HCT116 (cell line): ENCODE measurements at places on chromosomes 12 and 14. TPM values are rescaled to one million over a fixed set of nuclear protein-coding genes. Genes with fewer than 3 reads are reported as not detected.

Gene TCL1B
- total RNA-seq: not detected

Gene BMP4
- 145 TPM for total RNA-seq

DNA sequence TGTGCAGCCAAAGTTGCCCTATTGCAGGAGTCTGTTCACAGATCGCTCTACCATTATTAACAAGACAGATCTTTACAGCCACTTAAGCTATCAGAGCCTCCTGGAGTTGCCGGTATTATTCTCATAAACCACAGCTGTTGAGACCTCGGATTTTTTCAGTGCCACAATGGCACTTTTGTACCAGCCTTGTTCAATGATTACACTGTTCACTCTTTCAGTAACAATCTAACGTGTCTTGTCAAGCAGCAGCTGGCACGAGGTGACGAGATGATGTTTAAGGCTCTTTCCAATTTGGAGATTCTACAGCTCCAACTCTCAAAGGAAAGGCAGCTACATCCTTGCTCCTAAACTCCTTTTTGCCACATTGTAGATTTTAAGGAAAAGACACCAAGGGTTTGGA is 30.7 kb downstream of the LRIG3 start:
- H3K4me1 ChIP-seq: no peaks in the 10 kb centered on the region
- H3K27ac ChIP-seq: no peak overlapping the region
- no peak overlapping the region for H3K4me3 ChIP-seq
- H3K27me3 ChIP-seq: no peaks in the 10 kb centered on the region

Gene ENO2
- total RNA-seq: 117 TPM

GRCh38 chr12:55330446-55330845 is at the start of gene OR6C3:
Gene OR6C3, plus strand, starts transcription at chr12:55330746. Its CDS starts 955 bp downstream, at chr12:55331701.
- no peak within 1 kb of the TSS for H3K27ac ChIP-seq
- H3K36me3 ChIP-seq: no peaks in the 10 kb centered on the region
- H3K4me1 ChIP-seq: no peaks in the 10 kb centered on the region
- DNase-seq: no peak
- no peak within 1 kb of the TSS for H3K4me3 ChIP-seq
- peaks cover 8% of the 10 kb centered on the region for H3K27me3 ChIP-seq
